ENCODE measurements at places on chromosomes 1 and 21.

GRCh38 chr21:37008724-37009123 lies 2.2 kb downstream of the RIPPLY3 start:
- DNase-seq = no peak

DNA sequence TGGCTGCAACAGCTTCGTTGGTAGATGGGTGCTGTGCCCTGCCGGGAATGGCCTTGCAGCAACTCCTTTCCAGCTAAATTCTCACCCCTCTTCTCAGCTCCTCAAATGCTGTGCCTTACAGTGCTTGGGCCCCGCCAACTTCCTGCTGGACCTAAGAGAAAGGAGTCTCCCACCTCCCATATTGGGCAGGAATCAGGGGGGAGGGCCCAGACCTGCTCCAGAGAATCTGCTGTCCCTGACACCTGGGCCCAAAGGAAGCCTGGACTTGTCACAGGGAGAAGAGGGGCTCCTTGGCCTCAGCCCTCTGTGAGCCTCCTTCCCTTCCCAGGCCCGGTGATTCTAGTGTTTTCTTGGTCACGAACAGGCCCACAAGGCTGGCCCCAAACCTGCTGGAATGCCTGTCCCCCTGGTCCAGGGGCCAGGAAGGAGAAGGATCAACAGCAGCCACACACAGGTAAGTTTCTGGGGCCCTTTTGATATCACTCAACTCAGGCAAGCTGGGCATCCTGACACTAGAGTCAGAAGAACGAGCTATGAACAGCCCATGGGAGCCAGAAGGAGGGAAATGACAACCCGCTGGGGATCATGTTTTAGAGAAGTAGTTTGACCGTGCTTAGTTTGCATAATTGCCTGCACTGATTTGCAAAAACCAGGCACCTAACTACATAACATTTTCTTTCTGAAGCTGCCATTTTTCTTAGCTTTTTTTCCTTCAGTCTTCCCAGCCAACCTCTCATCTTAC lies 86.2 kb downstream of the CD247 start:
- DNase-seq = no peak

GRCh38 chr1:25675729-25676476 lies 59.3 kb downstream of the MAN1C1 start:
- peak; percentile 96 for DNase-seq

GRCh38 chr1:14810595-14811361 lies 212.3 kb downstream of the KAZN start:
- DNase-seq = no peak

DNA sequence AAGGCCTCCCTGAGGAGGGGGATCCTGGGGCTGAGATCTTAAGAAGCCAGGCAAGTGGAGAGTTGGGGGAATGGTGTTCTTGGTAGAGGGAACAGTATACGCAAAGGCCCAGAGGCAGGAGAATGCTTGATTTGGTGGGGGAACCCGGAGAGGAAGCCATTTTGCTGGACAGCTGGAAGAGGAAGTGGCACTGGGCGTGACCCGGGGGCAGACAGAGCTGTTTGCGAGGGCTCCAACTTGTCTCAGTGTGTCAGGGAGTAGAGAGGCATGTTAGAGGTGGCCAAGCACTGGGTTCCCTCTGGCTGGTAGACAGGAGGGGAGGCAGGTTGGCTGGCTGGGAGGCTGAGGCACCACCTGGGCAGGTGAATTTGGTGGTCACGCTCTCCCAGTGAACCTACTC lies 96.3 kb upstream of the ACTL8 start:
- DNase-seq = no peak

- peak; percentile 35 for DNase-seq
These were observed 317.2 kb upstream of the NFIA start for GRCh38 chr1:60765204-60765603.

DNA sequence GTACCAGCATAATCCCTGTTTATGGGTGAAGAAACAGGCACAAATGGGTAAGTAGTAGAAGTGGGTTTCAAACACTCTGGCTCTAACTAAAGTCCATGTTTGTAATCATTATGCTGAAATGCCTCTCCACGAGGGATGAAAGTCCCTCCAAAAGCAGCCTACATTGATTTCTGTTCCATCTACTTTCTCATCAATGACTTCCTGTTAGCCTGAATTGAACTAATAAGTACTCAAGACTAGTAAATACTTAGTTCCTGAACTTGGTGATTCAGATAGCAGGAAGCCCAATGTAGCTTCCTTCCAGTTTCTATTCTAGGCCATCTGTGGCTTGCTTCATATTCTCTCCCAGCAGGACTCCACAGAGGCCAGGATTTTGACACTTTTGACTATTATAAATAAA lies 11.3 kb upstream of the BACH1 start:
- peak; percentile 14 for DNase-seq

DNA sequence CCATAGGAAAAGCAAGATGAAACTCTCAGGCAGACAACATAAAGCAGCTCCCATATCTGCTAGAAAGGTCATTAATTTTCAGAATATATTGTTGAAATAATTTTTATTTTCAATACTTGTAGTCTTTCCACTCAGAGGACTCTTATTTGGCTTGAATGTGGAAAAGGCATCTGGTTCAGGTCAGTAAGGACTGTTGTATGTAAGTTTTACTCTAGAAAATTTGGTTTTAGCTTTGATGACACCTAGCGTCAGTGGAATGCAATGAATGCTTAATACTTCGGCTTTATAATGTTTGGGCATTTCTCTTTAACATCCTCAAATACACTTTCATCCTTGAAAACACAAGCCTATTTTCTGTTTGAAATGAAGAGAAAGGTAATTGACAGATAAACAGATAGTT lies 63.3 kb downstream of the LRRC40 start:
- no peak for DNase-seq

- DNase-seq = peak; percentile 34
These were observed 86.3 kb downstream of the ACBD6 start for GRCh38 chr1:180415985-180416633.

- no peak for DNase-seq
These were observed 90.6 kb downstream of the ATP6V1G3 start for GRCh38 chr1:198449727-198450433.

- no peak for DNase-seq
These were observed 133.5 kb downstream of the UCK2 start for GRCh38 chr1:165960881-165961280.

DNA sequence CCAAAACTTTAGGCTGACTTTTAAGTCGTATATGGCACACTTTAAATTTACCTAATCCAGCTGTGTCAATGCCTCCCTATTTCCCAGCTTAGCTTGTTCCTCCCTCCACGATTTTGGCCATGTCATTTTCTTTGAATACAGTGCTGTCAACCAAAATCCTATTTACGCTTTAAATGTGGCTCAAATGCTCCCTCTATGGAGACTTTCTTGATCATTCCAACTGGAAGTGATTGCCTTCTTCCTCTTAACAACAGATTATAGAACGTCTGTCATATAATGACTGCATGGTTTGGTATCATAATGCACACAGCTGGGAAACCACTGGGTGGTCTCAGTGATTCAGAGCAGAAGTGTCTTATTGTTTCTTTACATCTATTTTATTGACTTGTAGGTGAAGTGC lies 18.9 kb upstream of the BATF3 start:
- DNase-seq = no peak

DNA sequence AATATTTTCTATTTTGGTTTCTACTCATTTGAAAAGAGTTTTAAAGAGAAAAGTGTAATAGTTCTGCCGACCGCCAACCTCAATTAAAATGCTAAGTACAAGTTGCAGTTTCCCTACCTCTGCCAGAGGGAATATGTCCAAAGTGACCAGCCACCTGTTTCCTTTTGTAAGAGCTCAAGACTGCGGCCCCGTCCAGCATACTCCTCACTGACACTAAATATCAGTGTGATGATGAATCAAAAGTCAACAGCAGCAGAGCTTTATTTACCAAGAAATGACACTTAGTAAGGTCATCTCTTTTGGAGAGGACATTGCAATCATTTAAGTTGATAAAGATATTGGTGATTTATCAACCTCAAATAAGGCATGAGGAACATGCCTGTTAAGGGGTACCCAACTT lies 57.4 kb upstream of the NRIP1 start:
- DNase-seq = no peak

GRCh38 chr1:18913065-18913835 lies 10.9 kb upstream of the ALDH4A1 start:
- DNase-seq = peak; percentile 80

- DNase-seq = peak; percentile 5
These were observed 3.0 kb downstream of the SWT1 start for GRCh38 chr1:185159966-185160365.

GRCh38 chr21:44958471-44959191 lies 18.8 kb downstream of the SLX9 start:
- DNase-seq = no peak

DNA sequence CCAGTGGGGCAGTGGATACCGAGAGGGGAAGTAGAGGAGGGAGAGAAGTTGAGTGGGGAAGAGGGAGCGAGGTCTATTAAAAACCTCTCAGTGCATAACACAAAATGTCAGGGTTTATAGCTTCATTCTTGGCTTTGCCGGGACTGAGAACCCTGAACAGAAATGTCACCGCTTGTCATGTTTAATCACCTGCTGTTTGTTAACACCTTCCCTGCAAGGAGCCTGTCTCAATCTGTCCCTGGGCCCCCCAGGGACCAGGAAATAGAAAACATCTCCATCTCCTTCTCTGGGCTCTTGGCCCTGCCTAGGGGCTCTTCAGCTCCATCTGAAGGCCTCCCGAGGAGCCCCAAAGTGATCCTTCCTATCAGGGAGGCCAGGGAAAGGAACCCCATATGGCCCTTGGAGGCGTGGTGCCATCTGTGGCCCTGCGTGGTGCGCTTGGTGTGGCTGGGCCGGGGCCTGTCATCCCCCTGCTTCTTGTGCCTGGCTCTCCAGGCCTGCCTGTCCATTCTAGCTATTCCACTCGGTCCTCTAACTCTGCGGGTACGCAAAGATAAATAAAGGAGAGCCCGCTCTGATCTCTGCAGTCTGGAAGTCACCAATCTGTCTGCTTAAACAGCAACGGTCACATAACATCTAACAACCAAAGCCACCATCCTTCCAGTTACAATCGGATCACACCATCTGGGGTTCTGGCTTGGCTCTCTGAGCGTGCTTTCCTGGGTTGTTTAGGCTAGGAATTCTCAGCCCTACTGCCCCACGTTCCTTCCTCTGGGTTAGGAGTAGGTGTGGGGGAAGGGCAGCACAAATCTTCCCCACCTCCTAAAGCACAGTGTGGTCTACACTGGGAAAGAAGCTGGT lies 113.8 kb downstream of the CASZ1 start:
- DNase-seq = no peak

- DNase-seq = no peak
These were observed 129.2 kb downstream of the MAGI3 start for GRCh38 chr1:113519556-113519955.

GRCh38 chr1:38781872-38782617 lies 77.5 kb downstream of the RRAGC start:
- DNase-seq = no peak

DNA sequence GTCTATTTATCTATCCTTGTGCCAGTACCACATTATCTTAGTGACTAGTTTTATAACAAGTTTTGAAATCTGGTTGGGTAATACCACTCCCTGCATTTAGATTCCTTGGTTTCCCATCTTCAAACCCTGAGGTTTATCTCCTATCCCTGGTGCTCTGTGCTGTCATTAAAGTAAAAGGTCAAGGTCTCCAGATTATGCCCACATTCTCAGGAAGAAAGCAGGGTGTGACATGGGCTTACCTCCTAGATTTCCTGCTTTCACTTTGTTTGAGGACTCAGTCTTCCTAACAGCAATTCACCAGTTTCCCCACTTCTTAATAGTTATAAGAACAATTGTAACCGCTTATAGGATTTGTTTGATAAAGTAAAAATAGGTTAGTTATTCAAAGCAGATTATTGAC lies 86.0 kb downstream of the CACHD1 start:
- DNase-seq = no peak

DNA sequence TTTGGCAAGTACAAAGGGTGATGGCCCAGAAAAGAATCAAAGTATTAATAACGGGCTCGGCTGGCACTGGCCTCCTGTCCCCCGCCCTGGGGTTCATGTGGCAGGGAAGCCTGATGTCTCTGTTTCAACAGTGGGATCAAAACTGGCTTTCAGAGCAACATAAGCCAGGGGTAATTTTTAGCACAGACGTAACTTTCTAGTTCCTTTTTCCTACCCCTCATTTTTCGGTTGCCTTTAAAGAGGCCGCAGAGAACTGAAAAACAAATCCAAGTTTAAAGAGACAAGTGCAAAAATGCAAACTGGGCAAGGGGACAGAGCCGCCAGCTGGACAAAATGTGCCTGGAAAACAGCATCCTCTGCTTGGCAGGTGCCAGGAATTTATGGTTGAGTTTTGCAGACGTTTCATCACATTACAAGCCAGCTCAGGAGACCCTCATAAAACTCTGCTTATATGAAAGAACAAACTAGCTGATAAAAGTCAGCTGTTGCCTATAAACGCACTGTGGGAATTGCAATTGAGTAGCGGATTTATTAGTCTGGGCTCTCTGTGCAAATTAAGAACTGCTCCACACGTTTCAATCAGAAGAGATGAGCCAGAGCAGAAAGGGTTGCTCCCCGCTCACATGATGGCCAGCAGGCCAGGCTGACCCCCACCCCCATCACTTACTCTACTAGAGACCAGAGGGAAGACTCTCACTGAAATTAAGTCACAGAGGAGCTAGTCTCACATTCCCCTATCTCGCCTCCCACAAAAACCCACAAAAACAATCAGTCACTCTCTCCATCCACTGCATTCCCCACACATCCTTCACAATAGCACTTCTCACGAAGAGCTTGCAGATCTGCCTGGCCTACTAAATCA lies 15.8 kb upstream of the CDCA8 start:
- DNase-seq = peak; percentile 77

DNA sequence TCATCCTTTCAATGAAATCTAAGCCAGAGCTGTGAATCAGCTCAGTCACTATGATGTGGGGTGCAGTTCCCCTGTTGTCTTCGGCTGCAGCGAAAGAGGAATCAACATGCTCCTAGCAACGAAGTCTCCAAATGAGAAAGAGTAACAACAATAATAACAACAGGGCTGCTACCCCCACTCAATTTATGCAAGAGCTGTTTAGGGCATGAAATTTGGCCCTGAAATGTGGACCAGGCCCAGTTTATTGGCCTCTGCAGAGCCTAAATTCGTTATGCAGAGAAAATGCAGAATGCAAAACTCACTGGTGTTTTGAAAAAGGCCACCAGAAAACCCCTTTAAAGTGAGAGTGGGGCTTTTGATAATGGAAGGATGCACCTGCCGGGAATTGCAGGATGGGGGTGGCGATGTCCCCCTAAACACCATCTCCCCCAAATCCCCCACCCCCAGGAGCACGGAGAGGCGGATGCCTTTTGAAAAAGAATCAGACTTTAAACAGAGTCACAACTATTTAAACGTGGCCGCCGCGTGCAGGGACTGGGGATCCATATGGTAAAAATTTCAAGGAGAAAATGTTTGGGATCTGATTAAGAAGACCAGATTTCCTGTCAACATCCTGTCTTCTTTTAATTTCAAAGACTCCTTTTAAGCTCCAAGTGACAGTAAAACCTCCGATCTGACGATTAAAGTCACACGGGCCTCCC lies 1.9 kb downstream of the RUNX3 start:
- DNase-seq = no peak
